GM23248 (cell line): ENCODE measurements at places on chromosomes 3 and 15.
A peak's percentile ranks its signal among the peaks of the same experiment; 100 is the strongest.

GRCh38 chr3:43222590-43222989, 63.8 kb upstream of the SNRK start:
- no peak for DNase-seq

- DNase-seq: peak; percentile 67
Observed at GRCh38 chr15:95266451-95267061, 1035.2 kb downstream of the MCTP2 start.

DNA sequence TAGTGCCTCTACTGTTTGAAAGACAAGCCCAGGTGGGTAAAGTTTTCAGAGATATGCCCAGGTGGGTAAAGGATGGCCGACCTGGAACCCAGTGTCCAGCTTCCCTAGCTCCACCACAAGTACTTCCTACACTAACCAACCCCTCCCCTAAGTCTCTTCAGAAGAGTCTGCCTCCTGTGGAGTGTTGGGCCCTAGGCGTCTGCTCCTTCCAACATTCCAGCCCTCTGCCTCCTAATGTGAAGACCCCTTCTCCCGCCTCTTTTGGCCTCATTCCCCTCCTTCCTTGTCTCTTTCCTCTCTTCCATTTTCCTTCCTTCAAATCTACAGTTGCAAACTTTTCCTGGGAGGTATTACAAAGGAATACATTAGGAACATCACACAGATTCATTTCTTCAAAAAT, 38.6 kb downstream of the CNTN3 start:
- DNase-seq: no peak

DNA sequence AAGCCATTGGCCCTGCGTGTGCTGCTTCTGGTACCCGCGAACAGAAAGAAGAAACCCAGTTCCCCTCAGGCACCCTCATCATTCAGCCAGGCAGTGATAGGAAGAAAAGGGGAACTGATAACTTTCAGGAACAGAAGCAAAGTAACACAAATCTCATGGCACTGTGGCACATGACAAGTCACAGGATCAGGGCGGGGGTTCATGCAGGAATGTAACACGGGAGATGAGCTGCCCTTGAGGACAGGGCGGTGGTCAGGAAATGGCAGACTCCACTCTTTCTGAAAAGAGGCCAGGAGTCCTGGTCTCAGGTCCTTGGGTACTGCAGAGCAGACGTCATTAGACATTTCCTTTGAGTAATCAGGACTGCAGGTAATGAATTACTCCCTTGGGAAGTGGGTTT, 95.5 kb downstream of the CCNL1 start:
- no peak for DNase-seq

GRCh38 chr3:97821287-97821773, 481 bp upstream of the CRYBG3 start:
- no peak for DNase-seq

DNA sequence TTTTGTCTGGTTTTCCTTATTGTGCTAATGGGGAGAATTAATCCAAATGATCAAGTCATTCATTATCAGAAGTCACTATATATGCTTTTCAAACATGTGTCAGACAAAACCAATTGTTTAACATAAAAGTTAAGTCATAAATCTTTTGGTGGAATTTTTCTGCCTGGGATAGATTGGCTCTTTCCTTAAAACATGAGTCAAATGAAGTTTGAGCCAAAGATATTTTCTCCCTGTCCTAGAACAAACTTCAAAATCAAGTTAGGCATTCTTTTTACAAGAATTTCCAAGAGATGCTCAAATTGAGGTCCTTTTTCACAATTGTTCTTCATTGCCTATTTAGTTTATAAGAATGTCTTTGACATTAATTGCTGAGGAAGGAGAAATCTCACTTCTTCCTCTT, 138.3 kb downstream of the UACA start:
- DNase-seq: no peak

- peak; percentile 55 for DNase-seq
Observed at GRCh38 chr3:131326307-131326706, 55.3 kb upstream of the NUDT16 start.

DNA sequence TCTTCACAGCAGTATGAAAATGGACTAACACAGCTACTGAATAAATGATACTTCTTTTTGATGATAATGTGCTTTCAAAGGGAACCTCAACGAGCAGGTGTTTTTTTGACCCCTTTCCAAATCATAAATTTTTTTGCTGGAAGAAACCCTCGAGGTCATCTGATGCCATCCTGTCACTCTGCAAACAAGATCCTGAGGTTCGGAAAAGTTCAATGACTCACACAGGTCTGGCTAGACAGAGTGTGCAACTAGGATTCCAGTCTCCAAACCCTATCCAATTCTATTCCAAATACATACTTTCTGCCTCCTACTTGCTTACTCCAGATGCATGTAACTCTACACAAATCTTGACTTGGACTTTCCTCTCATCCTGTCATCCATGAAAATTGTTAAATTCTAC, 124.7 kb downstream of the NEDD4 start:
- no peak for DNase-seq

DNA sequence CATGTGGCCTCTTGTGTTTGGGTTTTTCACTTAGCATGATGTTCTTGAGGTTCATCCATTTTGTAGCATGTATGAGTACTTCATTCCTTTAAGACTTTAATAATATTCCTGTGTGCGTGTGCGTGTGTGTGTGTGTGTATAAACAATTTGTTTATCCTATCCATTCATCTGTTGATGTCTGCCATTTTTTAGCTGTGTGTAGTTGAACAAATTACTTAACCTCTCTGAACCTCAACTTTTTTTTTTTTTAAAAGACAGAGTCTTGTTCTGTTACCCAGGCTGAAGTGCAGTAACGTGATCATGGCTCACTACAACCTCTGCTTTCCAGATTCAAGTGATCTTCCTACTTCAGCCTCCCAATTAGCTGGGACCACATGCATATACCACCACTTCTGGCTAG, 47.3 kb downstream of the EBLN2 start:
- DNase-seq: no peak

- no peak for DNase-seq
Observed at GRCh38 chr15:65910341-65910740, 41.0 kb downstream of the RAB11A start.

DNA sequence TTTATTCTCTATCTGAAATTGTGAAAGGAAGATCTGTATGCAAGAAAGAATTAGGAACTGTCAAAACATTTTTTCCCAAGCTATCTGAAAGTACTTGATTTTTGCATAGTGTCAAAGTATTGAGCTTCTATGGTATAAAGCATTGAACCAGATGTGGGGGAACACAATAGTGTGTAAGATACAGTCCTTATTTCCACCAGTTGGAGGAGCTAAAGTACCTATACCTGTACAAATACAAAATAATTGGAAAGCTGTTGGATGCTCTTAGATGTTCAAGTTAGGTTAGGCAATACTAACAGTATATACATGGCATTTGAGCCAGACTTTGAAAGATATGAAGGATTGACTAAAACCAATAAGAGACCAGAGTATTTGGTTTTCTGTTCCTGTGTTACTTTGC, 148.4 kb downstream of the B3GALNT1 start:
- peak; percentile 47 for DNase-seq

GRCh38 chr3:119933207-119933606, 151.3 kb downstream of the NR1I2 start:
- no peak for DNase-seq

GRCh38 chr15:67199391-67199790, 55.1 kb downstream of the AAGAB start:
- peak; percentile 66 for DNase-seq

DNA sequence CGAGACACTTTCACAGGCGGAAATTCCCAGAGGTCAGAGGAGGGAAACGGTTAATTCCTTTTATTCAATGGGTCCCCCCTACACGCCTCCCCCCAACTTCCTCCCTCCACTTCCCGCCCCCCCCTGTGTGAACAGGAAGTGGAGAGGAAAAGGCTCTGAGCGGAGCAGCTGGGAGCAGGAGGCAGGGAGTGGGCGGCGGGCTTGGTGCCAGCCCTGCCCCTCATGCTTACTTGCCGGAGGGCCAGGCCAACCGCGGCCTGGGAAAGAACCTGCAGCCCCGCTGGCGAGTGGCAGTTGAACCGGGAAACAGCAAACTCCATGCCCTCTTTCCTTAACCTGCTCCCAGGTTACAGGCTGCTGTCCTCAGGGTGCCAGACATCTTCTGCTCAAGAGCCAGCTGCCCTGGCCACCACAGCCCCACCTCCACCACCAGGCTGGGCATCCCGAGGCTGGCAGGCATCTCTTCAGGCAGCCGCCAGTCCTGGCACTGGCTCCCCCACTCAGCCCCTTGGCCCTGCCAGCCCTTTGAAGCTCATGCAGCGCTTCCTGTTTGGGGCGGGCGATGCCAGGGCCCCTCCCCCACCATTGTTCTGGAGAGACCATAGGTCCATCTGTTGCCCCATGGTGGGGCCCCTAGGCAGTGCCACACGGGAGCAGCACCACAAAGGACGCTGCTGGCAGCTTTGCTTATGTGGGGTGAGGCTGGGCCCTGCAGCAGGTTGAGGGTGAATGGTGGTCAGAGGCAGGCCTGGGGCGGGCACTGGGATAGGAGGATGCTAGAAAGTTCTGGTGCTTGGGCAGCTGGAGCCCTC, 12.9 kb downstream of the VPS18 start:
- DNase-seq: peak; percentile 44
